Activated naive CD8-positive, alpha-beta T cell treated with anti-CD3 and anti-CD28 coated beads, Interleukin-2, amount 10 ng/mL, durations not matched to agents 7 days and 5 days (primary cell): ENCODE measurements at places on chromosomes 3 and 15. TPM values are rescaled to one million over a fixed set of nuclear protein-coding genes. Genes with fewer than 3 reads are reported as not detected.

DNA sequence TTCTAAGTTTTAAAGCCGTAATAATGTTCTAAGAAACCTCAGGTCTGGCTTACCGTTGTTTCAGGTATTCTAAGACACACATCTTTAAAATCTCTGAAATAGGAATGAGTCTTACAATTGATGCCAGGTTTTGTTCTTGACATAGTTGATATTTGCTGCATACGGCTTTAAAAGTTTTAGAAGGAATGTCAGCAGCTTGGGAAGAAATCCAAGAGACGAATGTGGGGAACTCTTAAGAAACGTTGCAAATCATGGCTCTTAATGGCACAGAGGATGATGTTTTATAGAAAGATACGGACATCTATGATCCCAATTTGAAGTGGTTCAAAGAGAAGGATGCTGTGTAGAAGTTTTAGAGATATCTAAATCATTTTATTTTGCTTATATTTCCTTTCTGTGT, 11.5 kb downstream of the NUDT16 start:
- no peak for DNase-seq
- H3K27ac ChIP-seq = no peak overlapping the region
- peaks cover 2% of the 10 kb centered on the region for H3K27me3 ChIP-seq
- H3K4me3 ChIP-seq = no peak overlapping the region

DNA sequence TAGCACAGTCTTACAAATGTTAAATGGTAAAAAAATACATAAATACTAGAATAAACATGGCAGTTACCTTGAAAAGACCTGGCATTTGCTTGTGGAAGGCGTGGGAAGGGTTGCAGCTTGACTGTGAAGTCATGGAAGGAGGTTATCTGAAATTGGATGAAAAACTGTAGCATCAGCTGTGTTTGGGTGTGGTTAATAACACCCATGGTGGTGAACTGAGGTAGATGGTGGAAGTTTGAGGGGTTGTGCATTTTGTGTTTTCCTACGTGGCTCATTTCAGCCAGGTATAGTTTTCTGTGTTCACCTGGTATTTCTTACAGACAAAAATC, 46.5 kb downstream of the PSMD6 start:
- peak overlapping the region; percentile 43 for H3K4me3 ChIP-seq
- no peak for DNase-seq
- no peaks in the 10 kb centered on the region for H3K27me3 ChIP-seq
- peaks cover 69% of the 10 kb centered on the region for H3K4me1 ChIP-seq
- peaks cover 36% of the 10 kb centered on the region for H3K36me3 ChIP-seq

Gene FANCD2OS
- not detected for total RNA-seq

DNA sequence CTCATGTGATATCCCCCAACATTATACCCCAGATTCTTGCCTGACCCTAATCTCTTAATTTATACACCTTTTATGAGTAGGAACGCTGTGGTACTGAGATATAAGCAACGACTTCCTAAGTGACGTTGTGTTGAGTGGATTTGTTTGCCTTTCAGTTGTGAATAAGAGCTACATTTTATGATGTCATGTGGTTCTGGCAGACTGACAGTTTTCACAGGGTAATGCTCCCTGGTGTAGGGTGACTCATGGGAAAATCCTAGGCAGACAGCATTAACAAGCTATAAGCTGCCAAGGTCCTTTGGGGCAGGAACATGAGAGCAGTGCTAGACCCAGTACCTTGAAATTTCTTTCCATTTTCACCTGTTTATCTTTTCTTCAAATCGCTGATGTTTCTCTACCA, 11.2 kb downstream of the C3orf52 start:
- H3K27ac ChIP-seq = no peak overlapping the region
- no peak overlapping the region for H3K4me3 ChIP-seq
- peaks cover 14% of the 10 kb centered on the region for H3K4me1 ChIP-seq

DNA sequence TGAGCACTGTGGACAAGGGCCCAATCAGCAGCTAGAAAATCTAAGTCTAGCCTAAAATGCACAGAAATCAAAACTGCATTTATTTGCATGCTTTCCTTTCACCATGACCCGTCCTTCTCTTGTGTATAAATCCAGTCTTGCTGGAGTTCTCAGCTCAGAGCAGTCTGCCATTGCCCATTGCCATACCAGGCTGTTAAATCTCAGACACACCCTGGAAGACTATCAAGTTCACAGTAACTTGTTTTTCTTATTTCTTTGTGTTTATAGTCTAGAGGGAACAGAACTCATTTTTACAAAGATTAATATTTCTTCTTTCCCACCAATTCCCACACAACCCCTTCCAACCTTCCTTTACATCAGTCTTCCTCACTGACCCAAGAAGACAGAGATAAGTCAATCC, 85.9 kb downstream of the COL8A1 start:
- H3K4me3 ChIP-seq = no peak overlapping the region
- no peaks in the 10 kb centered on the region for H3K36me3 ChIP-seq
- no peak overlapping the region for H3K27ac ChIP-seq
- no peaks in the 10 kb centered on the region for H3K4me1 ChIP-seq

GRCh38 chr3:129254536-129255230, 5.3 kb downstream of the COPG1 start:
- no peak for DNase-seq
- H3K36me3 ChIP-seq = peaks cover 47% of the 10 kb centered on the region
- no peak overlapping the region for H3K4me3 ChIP-seq
- H3K4me1 ChIP-seq = peaks cover 18% of the 10 kb centered on the region

DNA sequence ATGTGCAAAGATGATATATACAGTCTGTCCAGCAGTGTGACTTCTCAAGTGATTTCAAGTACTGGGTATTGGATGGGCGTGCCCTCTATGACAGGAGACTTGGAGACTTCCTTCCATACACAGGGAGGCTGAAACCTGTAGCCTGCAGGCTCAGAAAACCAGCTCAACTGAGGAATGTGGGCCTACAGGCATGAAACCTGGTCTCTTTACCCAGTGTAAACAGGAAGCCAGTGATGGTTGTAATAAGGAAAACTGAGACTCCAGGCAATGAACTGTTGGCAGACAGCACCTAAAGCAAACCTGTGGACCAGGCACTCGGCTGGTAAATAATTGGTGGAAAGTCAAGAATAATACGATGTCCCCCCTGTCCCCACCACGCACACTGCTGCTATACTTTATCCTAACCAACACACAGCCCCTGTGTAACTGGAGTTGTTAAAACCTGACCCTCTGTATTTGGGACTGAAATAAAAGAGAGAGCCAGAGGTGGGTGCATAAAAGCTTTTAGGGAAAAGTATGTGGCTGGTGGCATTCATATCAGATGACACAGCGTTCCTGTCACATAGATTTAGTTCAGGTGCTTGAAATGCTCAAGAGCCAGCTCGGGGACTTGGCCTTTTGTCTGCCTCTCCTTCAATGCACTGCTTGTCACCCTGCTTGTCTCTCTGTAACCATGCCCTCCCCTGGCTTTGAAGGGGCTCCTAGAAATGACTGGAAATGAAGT, 144.7 kb downstream of the TPRG1 start:
- H3K4me1 ChIP-seq = peaks cover 6% of the 10 kb centered on the region
- H3K36me3 ChIP-seq = peaks cover 5% of the 10 kb centered on the region
- H3K27ac ChIP-seq = no peak overlapping the region
- H3K4me3 ChIP-seq = no peak overlapping the region

GRCh38 chr3:154666542-154666941, 236.6 kb upstream of the GPR149 start:
- no peak overlapping the region for H3K27ac ChIP-seq
- H3K36me3 ChIP-seq = no peaks in the 10 kb centered on the region
- H3K27me3 ChIP-seq = no peaks in the 10 kb centered on the region
- no peaks in the 10 kb centered on the region for H3K4me1 ChIP-seq
- no peak for DNase-seq

GRCh38 chr3:72860053-72860452, 11.8 kb upstream of the SHQ1 start:
- DNase-seq = no peak
- H3K4me1 ChIP-seq = peaks cover 5% of the 10 kb centered on the region
- peaks cover 5% of the 10 kb centered on the region for H3K27me3 ChIP-seq
- no peaks in the 10 kb centered on the region for H3K36me3 ChIP-seq
- H3K4me3 ChIP-seq = no peak overlapping the region
- no peak overlapping the region for H3K27ac ChIP-seq

DNA sequence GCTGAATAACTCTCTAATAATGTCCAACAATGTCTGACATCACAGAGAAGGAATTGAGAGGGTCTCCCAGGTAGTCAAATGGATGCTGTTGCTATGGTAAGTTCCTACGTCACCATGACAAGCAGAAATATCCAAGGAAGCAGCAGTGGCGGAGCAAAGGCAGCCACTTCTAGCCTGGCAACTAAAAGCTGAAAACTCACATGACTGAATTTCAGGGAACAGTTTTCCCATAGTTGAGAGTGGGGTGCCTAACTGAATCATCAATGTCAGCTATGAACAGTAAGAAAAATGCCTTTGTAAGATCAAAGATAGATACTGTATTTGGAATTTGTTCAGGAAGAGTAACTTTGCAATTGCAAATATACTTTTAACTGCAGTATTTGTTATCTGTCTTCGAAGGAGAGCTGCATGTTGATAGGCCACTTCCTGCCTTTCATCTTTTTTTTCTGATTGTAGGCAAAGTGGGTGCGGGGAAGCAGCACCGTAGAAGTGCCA, 161.7 kb downstream of the BBX start:
- H3K27ac ChIP-seq = no peak overlapping the region
- no peak for DNase-seq
- H3K36me3 ChIP-seq = peaks cover 2% of the 10 kb centered on the region
